D721Med (cell line): ENCODE measurements at places on chromosomes 4 and X.

- DNase-seq = no peak
Measured at GRCh38 chr4:13455411-13455810, 28.7 kb downstream of the RAB28 start.

DNA sequence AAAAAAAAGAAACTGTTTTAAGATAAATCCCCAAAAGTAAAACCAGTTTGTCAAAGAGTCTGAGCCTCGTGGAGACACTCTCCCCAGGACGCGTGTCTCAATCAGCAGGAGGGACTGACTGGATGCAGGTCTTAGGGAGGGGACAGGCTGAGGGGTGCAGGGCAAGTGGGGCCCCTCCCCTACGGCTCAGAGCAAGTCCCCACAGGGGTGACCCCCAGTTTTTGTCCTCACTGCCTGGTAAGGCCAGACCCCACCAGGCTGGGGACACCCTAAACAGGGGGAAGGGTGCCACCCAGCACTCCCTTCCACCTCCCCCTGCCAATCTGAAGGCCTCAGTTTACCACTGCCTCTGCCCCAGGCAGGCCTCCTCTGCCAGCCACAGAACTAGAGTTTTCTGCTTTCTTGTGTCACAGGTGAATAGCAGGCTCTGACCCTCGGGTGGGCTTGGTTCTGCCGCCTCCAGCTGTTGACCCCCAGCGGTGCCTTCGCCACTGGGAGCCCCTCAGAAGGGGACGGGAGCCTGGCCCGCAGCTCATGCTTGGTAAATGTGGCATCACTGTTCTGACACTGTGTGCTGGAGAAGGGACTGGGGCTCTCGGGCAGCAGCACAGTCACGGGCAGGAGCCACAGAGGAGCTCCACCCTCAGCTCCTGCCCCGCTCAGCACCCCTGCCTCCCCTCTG lies 69.8 kb upstream of the MXD4 start:
- no peak for DNase-seq

GRCh38 chr4:61553557-61554125 lies 353.5 kb downstream of the ADGRL3 start:
- no peak for DNase-seq

GRCh38 chr4:20621476-20621875 lies 78.8 kb upstream of the PACRGL start:
- no peak for DNase-seq

- no peak for DNase-seq
Measured at GRCh38 chr4:187227907-187228704, 504.4 kb upstream of the FAT1 start.

GRCh38 chr4:71833232-71833900 lies 49.5 kb upstream of the GC start:
- no peak for DNase-seq

DNA sequence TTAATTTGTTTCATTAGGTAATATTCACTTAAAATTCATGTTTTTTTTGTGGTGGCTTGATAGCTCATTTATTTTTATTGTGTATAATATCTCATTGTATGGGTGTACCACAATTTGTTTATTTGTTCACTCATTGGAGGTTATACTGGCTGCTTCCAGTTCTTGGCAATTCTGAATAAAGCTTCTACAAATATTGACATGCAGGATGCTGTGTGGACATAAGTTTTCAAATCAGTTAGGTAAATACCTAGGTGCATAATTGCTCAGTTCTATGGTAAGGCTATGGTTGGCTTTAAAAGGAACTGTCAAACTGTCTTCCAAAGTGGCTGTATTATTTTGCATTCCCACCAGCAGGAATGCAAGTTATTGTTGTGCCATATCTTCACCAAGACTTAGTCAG lies 504.5 kb upstream of the GALNTL6 start:
- DNase-seq = no peak

GRCh38 chr4:165207016-165207430 lies 338 bp upstream of the KLHL2 start:
- DNase-seq = no peak

DNA sequence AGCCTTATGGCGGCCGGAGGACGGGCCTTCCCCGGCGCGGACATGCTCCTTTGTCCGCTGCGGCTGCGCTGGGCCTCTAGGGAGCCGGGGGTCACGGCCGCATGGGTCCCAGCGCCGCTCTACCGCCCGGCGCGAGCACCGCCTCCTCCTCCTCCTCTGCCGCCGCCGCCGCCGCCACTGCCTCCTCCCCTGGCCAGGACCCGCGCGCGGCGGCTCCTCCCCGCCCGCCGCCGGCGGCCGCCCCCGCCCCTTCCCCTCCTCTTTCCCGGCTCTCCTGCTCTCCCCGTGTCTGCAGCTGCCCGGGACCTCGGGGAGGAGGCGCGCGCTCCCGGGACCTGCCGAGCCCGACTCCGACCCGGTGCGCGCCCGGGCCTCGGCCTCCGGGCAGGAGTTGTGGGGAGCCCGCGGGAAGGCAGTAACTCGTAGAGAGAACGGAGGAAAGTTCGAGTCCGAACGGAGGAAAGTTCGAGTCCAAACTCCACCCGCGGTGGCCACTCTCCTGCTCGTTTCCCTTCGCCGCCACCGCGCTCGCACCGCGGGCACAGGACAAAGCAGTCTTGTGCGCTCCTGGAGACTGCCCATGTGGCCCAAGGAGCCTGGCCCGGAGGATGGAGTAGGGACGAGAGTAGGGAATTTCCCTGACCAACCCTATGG lies at the start of gene ADGRA3:
Gene ADGRA3 (minus strand): TSS at position 179 of the 654 bp plus-strand sequence. CDS start 282 bp downstream, outside the sequence.
- DNase-seq = peak; percentile 58

DNA sequence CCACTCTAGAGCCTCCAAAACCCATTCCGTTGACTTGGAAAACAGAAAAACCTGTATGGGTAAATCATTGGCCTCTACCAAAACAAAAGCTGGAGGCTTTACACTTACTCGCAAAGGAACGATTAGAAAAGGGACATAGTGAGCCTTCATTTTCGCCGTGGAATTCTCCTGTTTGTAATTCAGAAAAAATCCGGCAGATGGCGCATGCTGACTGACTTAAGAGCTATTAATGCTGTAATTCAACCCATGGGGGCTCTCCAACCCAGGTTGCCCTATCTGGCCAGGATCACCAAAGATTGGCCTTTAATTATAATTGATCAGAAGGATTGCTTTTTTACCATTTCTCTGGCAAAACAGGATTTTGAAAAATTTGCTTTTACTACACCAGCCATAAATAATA lies 60.8 kb downstream of the ZNF732 start:
- DNase-seq = no peak

DNA sequence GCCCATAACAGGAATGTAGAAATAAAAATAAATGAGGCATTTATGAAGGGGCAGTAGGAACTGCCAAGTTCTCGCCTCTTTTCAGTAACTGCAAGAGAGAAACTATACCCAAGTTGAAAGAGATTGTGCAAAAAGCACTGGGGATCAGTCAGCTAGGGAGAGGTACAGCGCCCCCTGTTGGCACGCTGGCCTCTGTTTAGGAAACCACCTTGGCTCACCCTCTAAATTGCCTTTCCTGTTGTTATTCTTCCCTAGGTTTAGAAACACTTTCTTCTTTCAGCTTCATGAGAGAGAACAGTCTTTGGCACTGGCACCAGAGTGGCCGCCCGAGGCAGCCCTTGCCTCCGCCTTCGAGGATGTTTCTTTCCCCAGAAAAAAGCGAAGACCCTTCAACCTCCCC lies 348.5 kb downstream of the MID1IP1 start:
- no peak for DNase-seq

DNA sequence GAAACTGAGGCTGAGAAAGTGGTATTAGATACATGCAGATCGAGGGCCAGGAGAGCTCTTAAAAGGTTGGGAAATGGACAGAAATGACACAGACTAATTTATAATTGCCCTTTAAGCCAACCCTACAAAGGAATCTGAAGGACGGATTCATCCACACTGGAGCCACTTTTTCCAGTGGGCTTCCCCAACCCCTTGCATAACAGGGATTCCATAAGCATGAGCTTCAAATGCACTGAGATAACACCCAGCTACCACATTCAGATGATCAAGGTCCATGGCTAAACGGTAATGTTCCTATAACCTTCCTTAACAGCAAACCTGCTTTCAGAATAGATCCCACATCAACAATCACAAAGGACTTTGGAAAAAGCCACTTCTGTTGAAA lies 34.2 kb downstream of the PLAC1 start:
- DNase-seq = no peak

GRCh38 chrX:118825227-118825626 lies 1.6 kb downstream of the ZCCHC12 start:
- no peak for DNase-seq

GRCh38 chr4:87306056-87306455 lies 16.6 kb downstream of the HSD17B13 start:
- no peak for DNase-seq

GRCh38 chr4:90120037-90120436 lies 7.2 kb upstream of the CCSER1 start:
- no peak for DNase-seq

DNA sequence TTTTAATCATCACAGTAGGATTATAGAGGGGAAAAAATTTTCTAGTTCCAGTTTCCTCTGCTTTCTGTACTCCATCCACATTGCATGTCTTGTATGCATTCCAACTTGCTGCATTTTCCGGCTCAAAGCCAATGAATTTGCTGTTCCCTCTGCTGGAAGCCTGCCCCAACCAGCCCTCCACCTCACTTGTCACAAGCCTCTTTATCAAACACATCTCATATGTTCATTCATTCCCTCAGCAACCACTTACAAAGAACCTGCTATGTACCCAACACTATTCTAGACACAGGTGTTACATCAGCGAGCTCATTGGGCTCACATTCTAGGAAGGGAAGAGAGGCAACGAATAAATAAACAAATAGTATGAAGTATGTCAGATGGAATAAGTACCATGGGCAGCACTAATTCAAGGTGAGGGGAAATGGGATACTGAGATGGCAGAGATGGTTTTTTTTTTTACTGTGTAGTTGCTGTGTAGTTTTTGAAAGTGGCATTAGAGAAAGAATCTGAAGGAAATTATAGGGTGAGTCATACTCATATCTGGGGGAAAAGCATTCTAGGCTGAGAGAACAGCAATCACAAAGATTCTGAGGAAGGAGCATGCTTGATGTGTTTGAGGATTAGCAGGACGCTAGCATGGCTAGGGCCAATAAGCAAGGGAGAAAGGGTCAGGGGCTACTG lies 332.5 kb downstream of the PDGFC start:
- no peak for DNase-seq

- no peak for DNase-seq
Measured at GRCh38 chrX:148632444-148632843, 132.0 kb downstream of the AFF2 start.

GRCh38 chrX:31181377-31182000 lies 109.6 kb upstream of the FTHL17 start:
- no peak for DNase-seq

- DNase-seq = no peak
Measured at GRCh38 chr4:87531621-87532020, 2.4 kb upstream of the SPARCL1 start.

GRCh38 chr4:145440292-145441007 lies 41.2 kb upstream of the SMAD1 start:
- no peak for DNase-seq

DNA sequence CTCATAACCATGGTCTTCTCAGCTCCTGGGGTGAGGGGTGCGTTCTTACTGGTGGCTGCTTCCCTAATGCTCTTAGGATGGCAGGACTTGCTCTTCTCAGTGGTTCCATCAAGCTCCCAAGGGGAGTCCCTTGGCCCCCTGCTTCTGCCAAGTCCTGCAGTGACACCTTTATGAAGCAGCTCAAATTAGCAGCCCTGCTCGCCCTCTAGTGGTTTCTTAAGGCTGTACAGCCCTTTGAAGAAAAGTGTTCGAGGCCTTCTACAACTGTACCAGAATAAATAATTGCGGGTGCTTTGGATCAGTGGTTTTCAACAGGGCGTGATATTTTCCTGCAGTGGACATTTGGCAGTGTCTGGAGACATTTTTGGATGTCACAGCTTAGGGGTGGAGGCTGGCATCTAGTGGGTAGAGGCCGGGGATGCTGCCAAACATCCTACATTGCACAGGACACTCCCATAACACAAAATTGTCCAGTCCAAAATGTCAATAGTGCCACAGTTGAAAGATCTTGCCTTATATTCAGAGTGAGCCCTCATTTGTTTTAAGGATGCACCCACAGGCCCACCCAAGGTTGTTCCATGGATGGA lies 204.7 kb upstream of the S100G start:
- no peak for DNase-seq

DNA sequence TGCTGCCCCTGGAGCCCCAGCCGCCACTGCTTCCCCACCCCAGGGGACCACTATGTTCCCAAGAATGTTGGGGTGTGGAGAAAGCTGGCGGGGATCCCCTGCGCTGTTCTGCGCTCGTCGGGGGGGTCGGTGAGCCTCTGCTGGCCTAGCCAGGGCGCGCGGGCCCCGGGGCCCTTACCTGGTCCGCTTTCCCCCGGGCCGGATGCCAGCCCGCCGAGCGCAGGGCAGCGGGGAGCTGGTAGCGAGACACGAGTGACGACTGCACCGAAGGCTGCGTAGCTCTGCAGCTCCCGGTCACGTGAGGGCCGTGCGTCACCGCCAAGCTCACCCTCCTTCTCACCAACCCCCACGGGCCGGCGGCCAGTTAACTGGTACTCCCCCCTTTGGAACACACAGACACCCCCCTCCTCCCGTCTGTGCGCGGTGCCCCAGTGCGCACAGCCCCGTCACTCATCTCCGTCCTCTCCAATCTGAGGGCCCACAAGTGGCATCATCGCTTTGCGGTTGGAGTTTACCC lies at the start of gene BEX1:
Gene BEX1 (minus strand): TSS at position 254 of the 517 bp plus-strand sequence. CDS start 897 bp downstream, outside the sequence.
- peak; percentile 22 for DNase-seq

- no peak for DNase-seq
Measured at GRCh38 chrX:12007881-12008280, 130.4 kb upstream of the FRMPD4 start.

DNA sequence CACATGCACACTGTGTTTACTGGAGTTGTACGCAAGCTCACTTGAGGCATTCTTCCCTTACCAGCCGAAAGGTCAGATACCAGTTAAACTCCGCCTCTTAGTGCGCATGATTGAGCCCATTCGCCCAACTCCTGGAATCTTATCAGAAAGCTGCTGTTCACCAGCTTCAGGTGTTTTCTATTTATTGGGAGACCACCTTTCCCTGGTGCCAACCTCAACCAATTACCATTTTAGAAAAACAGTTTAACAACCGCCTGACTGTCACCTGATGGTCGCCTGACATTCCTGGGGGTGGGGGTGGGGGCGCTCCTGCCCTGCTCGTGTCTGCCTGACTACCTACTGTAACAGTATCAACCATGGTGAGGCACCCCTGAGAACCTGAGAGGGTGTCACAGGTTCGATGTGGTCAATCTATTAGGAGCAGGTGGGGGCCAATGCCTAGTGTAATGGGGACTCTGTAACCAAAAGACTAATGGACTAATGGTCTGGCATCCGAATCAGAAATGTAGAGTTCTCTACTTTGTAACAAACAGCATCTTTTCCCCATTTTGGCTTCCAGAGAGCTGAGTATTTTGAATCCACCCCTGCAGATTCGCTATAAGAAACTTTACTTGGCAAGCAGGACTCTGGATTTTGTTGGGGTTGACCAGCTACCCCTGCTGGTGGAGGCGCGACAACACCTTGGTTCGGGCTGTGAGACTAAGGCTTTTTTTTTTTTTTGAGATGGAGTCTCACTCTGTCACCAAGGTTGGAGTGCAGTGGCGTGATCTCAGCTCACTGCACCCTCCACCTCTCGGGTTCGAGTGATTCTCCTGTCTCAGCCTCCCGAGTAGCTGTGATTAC lies 58.2 kb upstream of the ZNF157 start:
- DNase-seq = no peak

GRCh38 chr4:71389149-71389827 lies 50.5 kb downstream of the SLC4A4 start:
- no peak for DNase-seq
